Activated CD4-positive, alpha-beta memory T cell treated with anti-CD3 and anti-CD28 coated beads for 36 hours (primary cell): ENCODE measurements at places on chromosomes 11 and 22. TPM values are rescaled to one million over a fixed set of nuclear protein-coding genes. Genes with fewer than 3 reads are reported as not detected.

GRCh38 chr11:35855671-35856070 is 88.2 kb upstream of the LDLRAD3 start:
- no peak for DNase-seq

The TPBGL gene
- not detected for total RNA-seq

The MPEG1 gene
- total RNA-seq = not detected

DNA sequence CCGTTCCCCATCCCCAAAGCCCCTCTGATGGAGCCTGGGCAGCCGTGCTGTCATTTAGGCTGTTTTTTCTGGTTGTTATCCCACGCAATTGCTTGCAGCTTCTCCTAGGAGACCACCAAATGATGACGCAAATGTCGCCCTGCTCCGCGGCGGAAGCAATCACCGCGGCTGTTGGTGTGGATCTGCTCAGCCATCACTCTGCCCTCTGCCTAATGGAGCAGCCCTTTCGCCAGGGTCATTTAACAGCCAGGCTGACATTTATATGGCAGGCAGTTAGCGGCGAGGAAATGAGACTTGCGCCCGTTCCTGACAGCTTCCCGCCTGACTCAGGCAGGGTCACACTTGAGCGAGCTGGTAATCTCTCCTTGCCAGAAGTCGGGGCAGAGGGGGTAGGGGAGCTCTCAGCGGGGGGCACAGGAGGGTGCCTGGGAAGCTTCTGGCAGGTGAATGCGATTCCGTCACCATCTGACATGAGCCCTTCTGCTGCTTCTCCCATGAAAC is 97.9 kb upstream of the RTL6 start:
- DNase-seq = no peak

DNA sequence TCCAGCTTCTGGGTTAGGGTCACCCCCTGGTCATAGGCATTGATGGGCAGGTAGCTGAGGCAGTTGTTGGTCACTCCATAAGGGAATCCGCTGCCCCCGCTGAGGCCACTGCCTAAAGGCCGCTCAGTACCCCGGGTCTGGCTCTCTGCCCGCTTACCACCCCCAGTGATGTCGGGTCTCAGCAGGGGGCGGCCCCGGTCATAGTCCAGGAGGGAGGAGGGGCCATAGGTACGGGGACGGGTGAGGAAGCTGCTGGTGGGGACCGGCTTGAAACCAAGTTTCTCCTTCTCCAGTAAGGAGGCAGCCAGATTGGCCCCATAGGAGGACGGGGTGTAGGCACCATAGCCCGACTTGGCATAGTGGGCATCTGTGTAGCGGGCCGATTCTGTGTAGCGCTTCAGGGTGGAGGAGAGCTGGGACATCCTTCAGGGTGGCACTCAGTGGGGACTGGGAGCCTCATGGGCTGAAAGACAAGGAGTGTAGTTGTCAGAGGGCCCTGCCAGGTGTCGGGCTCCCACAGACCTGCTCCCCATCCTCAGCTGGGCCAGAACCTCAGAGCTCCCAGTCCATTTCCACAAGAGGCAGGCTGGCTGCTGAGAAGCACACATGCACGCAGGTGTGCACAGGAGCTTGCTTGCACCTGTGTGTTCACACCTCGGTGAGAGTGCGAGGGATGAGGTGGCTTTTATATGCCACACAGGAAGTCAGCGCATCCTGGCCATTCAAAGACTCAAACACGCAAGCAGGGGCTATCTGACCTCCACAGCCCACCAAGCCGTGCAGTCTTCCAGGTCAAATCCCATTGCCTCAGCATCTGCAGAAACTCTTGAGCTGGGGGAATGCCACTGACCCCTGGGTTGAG is 8.2 kb downstream of the USP2 start:
- no peak for DNase-seq

GRCh38 chr22:35894937-35895708 is 133.5 kb downstream of the RBFOX2 start:
- no peak for DNase-seq

DNA sequence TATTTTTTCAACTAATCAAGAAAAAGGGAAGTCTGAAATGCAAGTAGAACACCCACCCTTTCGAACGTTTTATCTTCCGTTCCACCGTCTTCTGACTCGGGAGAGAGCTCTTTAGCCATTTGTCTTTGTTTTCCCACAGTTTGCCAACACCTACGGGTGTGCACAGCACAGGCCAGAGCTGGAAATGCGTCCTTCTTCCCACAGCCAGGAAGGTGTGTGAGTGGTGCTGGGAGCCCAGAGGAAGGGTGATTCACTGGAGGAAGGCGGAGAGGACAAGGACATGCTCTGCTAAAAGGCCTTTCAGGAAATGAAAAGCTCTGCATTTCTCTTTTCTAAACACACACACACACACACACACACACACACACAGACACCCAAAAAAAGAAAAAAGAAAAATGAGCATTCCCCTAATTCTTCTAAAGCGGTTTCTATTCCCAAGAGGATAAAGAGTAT is 18.5 kb downstream of the ENDOD1 start:
- DNase-seq = no peak

The KCNJ1 gene
- total RNA-seq = not detected

GRCh38 chr11:72570893-72571661 is 103.1 kb downstream of the PDE2A start:
- no peak for DNase-seq

- DNase-seq = no peak
Observed at GRCh38 chr22:47269516-47270088, 507.2 kb downstream of the TBC1D22A start.

DNA sequence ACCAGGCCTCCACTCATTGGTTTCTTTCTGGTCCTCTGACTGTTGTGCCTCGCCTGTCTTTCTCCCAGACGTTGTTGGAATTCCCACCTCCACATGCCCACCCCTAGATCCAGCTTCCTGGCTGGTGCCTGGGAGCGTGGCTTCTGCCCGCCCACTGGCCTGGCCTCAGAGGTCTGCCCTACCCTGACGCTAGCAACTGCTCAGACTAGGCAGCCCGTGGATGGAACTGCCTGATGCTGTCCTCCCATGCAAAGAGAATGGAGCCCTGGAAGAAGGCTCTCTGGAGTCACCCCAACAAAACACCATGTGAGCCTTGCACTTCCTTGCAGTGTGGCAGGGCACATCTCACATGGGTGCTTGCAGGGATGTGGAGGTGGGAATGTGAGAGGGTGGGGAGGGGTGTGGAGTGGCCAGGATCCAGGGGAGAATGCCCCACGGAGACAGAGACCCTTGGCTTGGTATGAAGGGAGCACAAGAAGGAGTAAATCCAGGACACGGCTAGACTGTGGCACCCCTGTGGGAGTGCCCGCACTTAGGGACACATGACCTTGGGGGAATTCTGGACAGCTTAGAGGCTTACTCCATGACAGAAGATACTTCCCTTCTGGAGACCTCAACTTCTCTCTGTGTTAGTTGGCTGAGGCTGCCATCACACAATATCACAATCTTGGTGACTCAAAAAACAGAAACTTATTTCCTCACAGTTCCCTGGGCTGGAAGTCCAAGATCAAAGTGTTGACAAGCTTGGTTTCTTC is 22.5 kb upstream of the ADA2 start:
- no peak for DNase-seq

The MRGPRF gene
- total RNA-seq = not detected

- DNase-seq = no peak
Observed at GRCh38 chr11:66850235-66850587, 6.7 kb upstream of the LRFN4 start.

The SPDYC gene
- not detected for total RNA-seq

GRCh38 chr11:72300268-72300667 is 56.3 kb upstream of the PHOX2A start:
- no peak for DNase-seq

- no peak for DNase-seq
Observed at GRCh38 chr22:30627471-30627870, 8.1 kb upstream of the SLC35E4 start.

- DNase-seq = no peak
Observed at GRCh38 chr11:34105957-34106504, 602 bp downstream of the NAT10 start.

DNA sequence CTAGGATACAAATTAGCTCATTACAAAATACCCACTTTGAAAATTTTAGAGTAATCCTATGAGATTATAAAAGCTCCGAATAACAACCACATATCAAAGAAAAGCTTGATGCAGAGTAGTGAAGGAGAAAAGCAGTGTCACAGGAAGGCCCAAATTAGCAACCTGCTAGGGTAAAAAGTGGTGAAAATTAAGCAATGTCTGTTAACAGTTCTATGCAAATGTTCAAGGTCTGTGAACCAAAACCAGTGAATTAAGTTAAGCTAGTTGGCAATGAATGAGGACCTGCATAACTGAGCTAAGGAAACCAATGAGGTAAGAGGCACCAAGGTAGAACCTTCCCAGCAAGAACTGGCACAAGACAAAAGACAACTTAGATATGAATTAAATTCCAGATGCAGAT is 29.6 kb downstream of the PRDM10 start:
- no peak for DNase-seq

- DNase-seq = no peak
Observed at GRCh38 chr22:40418366-40419201, 48.2 kb downstream of the SGSM3 start.

The KRTAP5-9 gene
- 0.27 TPM for total RNA-seq

The ADM2 gene
- 7.4 TPM for total RNA-seq
